ENCODE measurements at places on chromosomes 16 and 17.

DNA sequence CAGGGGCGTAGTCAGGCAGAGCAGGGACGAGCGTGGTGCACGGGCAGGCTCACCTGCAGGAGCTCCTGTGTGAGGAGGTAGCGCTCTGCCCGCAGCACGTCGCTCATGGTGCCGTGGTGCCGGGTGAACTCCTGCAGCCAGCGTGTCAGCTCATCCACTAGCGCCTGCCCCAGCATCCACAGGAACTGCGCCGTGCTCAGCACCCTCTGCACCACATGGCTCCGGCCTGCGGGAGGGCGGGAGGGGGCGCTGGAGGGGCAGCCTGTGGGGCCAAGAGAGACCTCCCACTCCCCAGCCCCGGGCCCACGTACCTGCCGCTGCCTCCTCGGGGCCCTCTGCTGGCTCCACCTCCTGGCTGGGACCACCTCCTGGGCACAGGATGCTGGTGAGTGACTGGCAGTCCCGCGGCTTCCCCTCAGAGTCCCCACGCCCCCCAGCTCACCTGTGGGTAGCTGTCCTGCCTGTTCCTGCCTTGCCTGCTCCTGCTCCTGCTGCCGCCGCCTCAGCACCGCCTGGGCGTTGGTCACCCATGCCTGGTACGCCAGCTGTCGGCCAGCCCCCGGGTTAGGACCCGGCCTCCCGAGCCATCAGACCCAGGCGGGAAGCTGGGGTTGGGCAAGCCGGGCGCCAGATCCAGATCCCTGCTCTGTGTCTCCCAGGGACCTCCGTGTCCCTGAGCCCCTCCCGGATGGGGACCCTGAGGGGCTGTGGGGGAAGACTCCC, 16.6 kb downstream of the CTU2 start:
- no peak for DNase-seq

DNA sequence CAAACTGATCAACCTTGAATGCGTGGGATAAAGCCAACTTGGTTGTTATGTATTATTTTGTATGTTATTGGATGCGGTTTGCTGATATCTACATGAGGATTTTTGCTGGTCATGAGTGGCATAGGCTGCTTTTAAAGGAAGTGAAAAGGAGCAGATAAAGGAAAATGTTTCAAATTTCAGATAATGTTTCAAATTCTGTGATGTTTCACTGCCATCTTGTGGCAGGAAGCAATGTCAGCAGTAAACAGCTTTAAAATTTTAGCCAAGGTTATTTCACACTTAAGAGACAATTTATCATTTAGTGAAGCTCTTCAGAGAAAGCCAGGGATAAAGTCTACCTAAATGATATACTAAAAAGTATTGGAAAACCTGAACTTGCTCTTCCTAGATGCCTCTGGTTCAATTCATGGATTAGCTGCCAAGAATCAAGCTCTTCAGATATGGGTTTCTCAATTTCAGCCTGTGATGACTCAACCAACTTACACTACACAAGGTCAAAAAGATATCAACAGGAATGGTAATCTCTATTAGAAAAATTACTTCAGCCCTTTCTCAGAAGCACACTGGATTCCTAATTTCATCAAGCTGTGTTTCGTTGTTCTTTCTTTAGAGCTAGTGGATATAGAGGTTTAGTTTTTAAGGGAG, 136.0 kb upstream of the C17orf78 start:
- no peak for DNase-seq

DNA sequence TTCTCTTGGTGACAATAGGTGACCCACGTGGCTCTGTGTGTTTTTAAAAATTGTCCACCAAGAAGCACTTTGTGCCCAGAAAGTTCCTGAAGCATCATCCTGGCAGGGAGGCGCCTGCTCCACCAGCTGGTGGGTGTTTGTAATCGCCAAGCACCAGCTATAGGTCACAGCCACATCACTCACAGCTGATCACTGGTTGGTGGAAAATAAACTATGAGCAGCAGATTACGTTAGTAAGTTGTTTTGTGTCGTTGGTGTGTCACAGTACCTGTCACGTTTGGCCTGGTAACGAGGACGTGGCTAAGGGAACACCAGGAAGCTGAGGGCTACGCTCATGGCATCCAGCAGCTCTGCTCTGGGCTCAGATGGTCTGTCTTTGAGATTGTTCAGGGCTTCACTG, 10.1 kb downstream of the MRM3 start:
- no peak for DNase-seq

DNA sequence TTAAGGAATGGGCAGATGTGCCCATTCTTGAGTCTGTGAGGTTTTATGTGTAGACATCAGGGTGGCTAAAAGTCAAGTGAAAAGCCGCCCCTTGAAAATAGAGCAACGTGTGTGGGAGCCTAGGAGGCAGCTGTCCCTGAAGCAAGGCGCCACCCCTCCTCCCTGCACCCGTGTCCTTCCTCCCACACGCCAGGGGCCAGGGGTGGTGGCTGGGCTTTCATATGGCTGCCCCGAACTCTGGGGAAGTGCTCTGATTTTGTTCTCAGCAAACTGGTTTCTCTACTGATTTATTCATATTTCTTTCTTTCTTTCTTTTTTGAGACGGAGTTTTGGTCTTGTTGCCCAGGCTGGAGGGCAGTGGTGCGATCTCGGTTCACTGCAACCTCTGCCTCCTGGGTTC, 4.7 kb downstream of the ZNF750 start:
- no peak for DNase-seq

DNA sequence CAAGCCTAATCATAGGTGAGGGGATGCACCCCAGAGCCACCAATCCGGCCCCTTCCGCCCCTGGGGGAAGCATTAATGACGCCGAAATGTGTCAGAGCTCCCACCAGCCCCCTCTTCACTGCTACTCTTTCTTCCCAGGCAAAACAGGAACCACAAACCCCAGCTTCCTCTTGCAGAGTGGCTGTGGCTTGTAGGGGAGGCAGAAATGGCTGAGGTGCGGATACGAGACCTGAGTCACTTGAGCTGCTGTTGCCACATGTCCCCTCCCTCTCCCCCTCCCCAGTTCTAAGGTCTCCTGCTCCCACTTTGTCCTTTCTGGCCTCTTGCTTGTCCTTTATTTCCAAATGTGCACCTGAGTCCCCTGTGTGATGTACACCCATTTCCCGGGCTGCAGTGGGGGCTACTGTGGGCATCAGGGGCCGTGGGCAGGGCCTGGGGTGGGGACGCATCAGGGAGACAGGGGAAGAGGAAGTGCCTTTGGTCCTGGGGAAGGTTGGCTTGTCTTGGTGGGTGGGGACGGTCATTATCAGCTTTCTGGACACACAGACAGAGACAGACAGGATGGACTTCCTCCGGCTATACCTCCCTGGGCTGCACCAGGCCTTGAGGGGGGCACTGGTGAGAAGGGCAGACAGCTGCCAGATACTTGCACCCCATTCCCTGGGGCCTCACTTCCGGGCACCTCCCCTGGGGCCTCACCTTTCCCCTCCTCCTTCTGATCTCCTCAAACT, at the start of gene APOBR:
Gene APOBR, plus strand, starts transcription at position 523 of the 731 bp plus-strand sequence. Its CDS starts 39 bp downstream, at position 562.
- DNase-seq = no peak

DNA sequence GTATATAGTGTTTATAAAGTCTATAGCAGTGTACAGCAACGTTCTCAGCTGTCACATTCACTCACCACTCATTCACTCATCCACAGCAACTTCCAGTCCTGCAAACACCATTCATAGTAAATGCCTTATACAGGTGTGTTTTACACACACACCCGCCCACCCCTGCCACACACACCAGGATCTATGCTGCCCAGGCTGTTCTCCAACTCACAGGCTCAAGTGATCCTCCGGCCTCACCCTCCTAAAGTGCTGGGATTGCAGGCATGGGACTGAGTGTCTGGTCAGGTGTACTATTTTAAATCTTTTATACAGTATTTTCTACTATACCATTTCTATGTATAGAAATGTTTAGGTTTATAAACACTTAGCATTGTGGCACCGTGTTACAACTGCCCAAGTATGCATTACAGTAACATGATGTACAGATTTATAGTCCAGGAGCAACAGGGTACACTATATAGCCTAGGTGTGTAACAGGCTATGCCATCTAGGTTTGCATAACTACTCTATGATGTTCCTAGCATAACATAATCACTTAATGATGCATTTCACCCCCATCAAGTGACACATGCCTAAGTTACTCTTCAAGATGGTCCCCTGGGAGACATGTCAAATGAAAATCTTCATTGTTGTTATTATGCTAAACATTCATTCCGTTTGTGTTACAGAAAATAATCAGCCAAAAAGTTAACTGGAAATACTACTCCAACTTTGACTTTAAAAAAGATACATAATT, 42.5 kb downstream of the CREBBP start:
- no peak for DNase-seq

All from LoVo (cell line).